ENCODE measurements at places on chromosomes 5 and 9.

DNA sequence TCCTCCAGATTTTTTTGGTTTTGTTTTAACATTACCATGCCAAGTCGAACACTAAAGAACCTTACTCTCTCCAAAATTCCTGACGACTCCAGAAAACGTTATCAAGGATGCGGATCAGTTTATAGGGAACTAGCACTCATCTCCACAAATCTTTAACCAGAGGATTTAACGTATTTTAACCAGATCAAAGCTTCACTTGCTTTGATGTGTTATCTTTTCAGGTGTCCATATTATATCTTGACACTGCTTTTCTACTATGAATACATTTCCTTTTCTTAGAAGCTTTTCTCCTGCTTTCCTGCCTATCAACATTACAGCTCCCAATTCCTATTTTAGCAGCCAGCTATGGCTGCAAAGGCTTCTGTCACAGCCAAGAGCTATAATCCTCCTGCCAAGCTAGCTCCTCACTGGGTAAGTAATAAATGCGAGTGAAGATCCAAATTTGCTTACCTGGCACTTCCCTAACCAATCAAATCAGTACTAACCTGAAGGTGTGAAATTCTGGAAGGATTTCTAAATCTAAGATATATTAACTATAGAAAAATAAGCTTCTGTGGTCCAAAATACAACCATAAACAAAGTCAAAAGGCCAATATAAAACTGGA, 60.2 kb downstream of the CDC14B start:
- DNase-seq = no peak

DNA sequence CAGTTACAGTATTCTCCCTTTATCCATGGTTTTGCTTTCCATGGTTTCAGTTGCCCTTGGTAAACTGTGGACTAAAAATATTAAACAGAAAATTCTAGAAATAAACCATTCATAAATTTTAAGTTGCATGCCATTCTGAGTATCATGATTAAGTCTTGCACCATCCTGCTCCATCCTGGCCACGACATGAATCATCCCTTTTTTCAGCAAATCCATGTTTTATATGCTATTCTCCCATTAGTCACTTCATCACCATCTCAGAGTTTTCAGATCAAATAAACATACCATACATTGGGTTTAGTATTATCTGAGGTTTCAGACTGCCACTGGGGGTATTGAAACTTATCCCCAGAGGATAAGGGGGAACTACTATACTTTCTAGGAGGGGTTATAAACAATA, 234.4 kb upstream of the ATP10B start:
- no peak for DNase-seq

DNA sequence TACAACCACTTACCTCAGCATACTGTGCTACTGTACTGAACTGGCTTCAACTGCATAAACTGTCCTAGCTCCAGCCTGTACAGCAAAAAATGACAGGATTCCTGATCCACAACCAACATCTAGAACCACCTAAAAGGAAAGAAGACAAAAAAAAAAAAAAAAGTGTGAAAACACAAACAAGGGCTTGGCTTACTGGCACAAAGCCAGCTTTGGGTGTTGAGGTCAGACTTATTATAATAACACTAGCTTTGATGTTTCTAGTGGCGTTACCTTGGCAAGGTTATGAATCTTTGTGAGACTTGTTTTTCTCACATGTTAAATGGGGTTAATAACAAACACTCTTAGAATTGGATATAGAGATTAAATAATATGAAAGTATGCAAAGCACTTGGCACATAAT, 148.5 kb upstream of the PUM3 start:
- no peak for DNase-seq

GRCh38 chr9:71853084-71853483, 57.9 kb downstream of the ABHD17B start:
- DNase-seq = no peak

DNA sequence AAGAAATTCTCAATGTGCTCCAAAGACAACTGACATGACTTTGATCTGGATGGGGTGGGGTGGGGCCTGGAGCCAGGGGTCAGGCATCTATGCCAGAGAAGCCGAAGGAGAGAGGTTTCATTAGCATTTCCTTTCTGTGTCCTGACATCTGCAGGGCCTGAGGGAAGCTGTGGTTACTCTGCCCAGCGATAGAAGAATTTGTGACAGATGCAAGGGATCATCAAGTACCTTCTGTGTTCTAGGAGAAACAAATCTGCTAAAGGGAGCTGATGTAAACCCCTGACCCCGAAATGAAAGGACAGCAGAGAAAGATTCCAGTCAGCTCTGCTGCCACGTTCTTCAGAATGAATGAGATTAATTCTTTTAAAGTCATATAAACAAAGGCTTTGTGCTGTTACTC, 335.7 kb downstream of the PRELID2 start:
- no peak for DNase-seq

GRCh38 chr5:116813356-116813755, 238.7 kb upstream of the SEMA6A start:
- no peak for DNase-seq

GRCh38 chr5:68431601-68432337, 216.2 kb downstream of the PIK3R1 start:
- DNase-seq = no peak

GRCh38 chr9:81683238-81683637, 6.1 kb downstream of the TLE1 start:
- DNase-seq = no peak

All from amygdala (tissue), 56 donors.